Nephron progenitor cell (in vitro differentiated cells): ENCODE measurements at places on chromosomes 7 and 10.

- DNase-seq, result no peak
Observed at GRCh38 chr7:109893231-109893630, 1197.7 kb upstream of the LRRN3 start.

DNA sequence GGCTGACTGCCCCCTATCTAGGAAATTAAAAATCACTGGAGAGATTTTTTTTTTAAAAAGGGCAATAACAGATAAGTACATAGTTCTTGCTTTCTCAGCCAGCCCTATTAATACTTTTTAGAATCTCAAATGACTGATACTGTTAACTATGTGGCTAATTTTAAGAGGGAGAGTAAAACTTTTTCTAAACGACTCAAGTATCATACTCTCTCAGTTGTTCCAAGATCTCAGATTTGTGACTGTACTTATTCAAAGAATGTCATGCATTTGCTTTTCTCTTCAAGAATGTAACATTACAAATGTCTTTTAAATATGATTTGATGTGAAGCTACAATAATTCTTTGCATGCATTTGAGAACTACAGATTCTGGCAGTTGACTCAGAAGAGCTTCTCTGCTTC, 55.4 kb upstream of the RAB11FIP2 start:
- no peak for DNase-seq

DNA sequence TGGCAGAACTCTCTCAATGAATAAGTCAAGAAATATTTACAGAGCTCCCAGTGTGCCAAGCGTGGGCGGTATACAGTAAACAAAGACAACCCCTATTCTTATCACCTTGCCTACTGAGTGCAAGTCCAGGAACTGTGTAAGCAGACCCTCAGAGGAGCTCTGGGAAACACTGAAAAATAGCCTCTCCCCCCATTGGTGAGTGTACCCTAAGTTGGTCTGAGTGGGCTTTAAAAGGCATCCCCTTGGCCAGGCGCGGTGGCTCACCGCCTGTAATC, 1.2 kb downstream of the DYDC2 start:
- DNase-seq, result no peak

GRCh38 chr10:132861116-132861691, 75.3 kb upstream of the NKX6-2 start:
- no peak for DNase-seq

GRCh38 chr10:64394744-64395143, 873.5 kb downstream of the REEP3 start:
- DNase-seq, result no peak

DNA sequence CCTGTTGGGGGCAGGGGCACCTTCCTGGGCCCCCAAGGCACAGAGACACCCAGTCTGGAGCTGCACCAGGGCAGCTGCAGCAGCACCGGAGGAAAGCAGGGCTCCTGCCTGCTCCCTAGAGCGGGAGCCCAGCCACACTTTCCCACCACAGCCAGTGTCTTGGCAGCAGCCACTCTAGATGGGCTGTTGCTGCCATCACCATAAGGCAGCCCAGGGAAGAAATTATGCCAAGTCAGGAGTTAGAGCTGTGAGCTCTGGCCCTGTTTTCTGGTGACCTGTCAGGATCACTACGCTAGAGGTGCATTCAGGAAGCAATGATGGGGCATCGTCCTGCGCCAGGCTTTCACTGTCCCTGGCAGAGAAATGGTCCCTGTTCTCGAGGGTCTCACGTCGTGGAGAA, 38.0 kb upstream of the ZNRF2 start:
- DNase-seq, result no peak

DNA sequence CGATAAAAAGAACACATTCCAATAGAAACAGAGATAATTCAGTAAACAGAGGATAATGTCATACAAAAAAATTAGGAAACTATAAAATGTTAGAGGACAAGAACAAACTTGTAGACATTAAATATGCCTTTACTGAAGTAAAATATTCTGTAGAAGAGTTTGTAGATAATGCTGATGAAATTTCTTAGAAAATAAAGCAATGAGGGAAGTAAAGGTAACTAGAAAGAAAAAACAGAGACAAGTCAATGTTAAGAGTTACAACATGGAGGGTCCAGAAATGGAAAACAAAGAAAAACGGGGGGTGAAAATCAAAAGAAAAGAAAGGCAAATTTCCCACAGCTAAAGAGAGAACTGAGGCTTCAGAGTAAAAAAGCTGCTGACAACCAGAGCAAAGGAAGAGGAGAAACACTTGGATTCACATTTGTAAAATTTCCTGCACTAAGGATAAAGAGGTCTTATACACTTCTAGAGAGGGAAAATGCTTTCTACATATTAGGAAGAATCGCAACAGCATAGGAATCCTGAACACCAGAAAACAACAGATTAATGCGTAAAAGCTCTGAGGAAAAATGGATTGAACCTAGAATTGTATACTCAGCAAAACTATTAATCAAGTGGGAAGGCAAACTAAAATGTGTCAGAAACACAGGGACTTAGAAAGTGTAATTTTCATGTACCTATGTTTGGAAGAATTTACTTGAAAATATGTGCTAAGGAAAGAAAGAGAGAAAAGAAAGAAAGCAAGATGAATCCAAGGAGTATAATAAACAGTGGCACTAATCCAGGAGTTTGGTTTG, 55.0 kb upstream of the AGR3 start:
- DNase-seq, result no peak

DNA sequence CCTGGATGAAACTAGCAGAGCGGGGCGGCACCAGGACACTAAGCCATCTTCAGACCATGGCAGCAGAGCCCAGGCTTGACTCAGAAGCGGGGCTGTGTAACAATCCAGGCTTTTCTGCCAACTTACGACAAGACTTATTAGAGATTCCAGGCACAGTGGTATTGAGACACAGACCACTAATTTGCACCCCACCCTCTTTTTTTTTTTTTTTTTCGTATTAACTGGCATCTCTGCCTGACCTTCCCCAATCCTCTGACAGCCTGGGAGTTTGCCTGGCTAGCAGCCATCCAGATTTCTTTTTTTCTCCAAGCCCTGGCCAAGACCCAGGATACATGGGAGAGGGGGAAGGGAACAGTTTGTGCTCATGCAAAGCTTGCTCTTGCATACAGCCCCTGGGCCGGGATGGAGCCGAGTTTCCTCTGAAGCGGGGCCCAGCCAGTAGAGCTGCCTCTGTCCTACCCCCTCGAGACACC, 182.4 kb downstream of the PLXNA4 start:
- no peak for DNase-seq

GRCh38 chr10:24842856-24843255, 109.5 kb downstream of the PRTFDC1 start:
- DNase-seq, result no peak

- DNase-seq, result no peak
Observed at GRCh38 chr7:120760050-120760449, 97.9 kb downstream of the TSPAN12 start.

DNA sequence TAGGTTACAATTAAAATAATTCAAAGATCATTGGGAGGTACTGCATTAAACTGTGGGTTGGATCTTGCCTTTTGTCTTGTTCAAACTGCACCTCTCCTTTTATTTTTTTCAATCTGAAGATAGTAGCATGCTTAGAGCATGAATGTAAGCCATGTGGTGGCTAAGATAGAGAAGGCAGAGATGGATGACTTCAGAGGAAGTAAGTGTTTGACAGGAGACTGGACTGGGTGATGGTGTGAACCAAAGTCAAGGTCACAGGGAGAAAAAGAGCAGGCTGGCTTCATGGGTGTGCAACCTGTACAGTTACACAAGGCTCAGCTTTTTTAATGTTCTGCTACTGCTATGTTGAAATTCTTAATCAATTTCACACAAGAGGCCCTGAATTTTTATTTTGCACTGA, 85.6 kb downstream of the ZEB1 start:
- DNase-seq, result no peak

DNA sequence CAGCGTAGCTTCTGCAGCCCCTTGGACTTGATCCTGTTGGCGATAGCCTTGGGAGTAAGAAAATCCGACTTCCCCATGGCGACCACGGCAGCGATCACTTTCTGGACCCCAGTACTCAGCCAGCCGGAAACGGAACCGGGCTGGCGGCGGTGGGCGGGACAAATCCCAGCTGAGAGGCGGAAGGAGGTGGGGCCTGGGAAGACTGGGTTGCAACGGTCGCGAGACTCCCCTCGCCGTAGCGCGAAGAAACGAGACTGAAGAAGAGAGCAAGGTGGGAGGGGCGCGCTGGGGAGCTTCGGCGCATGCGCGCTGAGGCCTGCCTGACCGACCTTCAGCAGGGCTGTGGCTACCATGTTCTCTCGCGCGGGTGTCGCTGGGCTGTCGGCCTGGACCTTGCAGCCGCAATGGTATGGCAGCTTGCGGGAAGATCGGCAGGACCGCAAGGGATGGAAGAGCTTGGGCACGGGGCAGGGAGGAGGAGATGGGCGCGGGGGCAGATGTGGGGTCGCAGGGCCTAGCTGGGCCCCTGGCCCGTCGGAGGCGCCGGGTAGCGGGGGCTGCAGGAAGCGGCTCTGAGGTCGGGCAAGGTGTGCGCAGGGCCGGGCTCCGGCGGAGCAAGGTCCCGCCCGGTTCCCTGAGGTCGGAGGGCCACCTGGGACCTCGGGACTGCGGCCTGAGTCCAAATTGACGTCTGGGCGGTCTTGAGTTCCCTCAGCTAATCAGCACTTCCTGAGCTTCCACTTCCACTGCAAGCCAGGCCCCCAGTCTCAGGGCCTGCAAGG, at the start of the genes ATP5F1C and KIN:
TSS of gene ATP5F1C (plus strand) at position 321 of the 782 bp plus-strand sequence. CDS start at position 352, 31 bp downstream.
TSS of gene KIN (minus strand) at position 137 of the 782 bp plus-strand sequence. CDS start at position 77, 60 bp downstream.
- peak; percentile 97 for DNase-seq
